Activated CD8-positive, alpha-beta T cell treated with anti-CD3 and anti-CD28 coated beads for 36 hours (primary cell): ENCODE measurements at places on chromosomes 6 and 20.

- peaks cover 33% of the 10 kb centered on the region for H3K4me1 ChIP-seq
- H3K27ac ChIP-seq: peak overlapping the region; percentile 55
- H3K36me3 ChIP-seq: peaks cover 1% of the 10 kb centered on the region
- H3K27me3 ChIP-seq: no peaks in the 10 kb centered on the region
- peak overlapping the region; percentile 84 for H3K4me3 ChIP-seq
Measured at GRCh38 chr20:50731930-50732690, 730 bp downstream of the PARD6B start.

GRCh38 chr20:3092611-3093379 lies 8.3 kb upstream of the AVP start:
- peak; percentile 63 for DNase-seq
- peaks cover 27% of the 10 kb centered on the region for H3K4me1 ChIP-seq
- H3K27me3 ChIP-seq: peaks cover 1% of the 10 kb centered on the region
- peak overlapping the region; percentile 81 for H3K4me3 ChIP-seq
- H3K36me3 ChIP-seq: no peaks in the 10 kb centered on the region
- peak overlapping the region; percentile 96 for H3K27ac ChIP-seq

DNA sequence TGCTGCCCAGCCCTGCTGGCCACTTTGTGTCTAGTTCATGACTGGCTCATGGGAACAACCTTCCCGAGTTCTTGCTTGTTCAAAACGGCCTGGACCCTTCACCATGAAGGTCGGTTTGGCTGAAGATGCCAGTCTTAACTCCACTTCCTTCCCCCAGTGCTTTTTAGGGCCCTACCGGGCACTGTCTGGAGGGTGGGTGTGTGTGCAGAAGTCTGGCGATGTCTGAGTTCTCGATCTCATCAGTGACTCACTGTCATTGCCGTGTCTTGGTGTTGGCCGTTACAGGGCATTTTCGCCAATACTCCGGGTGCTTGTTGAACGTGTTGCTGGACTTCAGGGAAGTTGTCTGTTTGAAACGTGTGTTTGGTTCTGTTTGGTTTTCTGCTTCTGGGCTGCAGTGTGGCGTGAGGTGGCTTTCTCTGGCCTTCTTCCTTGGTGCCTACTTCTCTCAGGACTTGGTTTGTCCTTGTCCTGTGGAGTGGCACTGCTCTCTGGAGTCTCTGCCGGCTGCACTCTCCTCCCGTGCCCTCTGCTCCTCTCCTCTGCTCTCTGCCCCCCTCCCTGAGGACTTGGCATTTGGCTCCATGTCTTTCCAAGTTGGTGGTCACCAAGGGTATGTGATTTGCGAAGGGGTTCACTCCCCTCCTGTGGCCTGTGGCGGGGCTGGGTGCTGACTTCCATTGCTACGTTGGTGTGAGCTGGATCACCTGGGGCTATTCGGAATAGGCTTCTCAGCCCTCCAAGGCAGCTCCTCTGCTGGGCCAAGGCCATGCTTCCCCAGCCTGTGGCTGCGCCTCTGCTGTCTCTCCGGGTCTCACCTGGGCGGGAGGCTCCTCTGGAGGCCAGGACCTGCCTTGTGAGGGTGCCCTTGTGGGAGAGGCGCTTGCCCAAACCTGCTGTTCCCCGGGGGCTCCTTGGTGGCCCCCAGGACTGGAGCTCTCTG lies 38.2 kb downstream of the PYGB start:
- H3K4me3 ChIP-seq: no peak overlapping the region
- peaks cover 1% of the 10 kb centered on the region for H3K4me1 ChIP-seq
- no peak for DNase-seq
- no peaks in the 10 kb centered on the region for H3K27me3 ChIP-seq
- H3K27ac ChIP-seq: no peak overlapping the region

DNA sequence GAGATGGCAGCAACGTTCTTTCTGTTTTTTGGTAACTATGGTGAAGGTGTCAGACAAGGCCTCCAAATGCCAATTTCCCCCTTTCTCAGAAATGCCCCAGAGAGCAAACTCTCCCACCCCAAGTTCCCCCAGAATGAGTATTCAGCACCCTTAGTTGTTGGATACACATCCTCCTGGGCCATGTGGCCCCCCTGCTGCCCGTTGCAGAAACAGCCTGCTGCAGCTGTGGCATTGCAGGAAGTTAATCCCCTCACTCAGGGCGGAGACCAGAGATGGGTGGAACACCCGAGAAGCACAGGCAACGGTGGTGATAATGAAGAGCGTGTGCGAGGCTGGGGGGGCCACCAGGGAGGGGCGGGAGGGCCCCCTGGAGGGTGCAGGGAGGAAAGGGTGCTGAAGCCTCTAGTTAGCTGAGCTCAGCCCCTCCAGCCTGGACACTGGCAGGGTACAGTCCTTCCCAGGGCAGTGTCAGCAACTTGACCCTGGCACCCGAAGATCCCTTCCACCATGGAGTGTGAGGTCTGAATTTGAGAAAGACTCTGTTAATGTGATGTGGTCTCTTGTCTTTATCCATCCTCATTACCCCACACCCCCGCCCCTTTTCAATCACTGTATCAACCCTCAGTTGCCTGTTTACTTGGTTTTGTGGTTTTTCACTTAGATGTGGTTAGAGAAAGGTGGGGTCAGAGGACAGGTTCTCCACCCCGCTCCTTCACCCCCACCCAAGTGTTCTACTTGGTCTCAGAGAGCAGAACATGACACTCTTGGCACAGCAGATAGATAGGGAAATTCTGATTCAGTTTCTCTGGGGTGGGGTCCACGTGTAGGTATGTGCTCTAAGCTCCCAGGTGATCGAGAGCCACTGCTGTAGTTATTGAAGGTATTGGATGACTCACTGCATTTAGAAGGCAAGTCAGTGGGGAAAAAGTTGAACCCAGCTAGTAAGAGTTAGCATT lies 208.8 kb upstream of the SUPT3H start:
- peak overlapping the region; percentile 32 for H3K4me3 ChIP-seq
- peaks cover 71% of the 10 kb centered on the region for H3K4me1 ChIP-seq
- H3K27me3 ChIP-seq: no peaks in the 10 kb centered on the region
- peak overlapping the region; percentile 81 for H3K27ac ChIP-seq
- peaks cover 3% of the 10 kb centered on the region for H3K36me3 ChIP-seq
- peak; percentile 71 for DNase-seq

GRCh38 chr20:19231359-19232035 lies 19.1 kb downstream of the SLC24A3 start:
- no peak overlapping the region for H3K4me3 ChIP-seq
- H3K4me1 ChIP-seq: no peaks in the 10 kb centered on the region
- H3K27me3 ChIP-seq: no peaks in the 10 kb centered on the region
- H3K27ac ChIP-seq: no peak overlapping the region

- H3K4me1 ChIP-seq: peaks cover 19% of the 10 kb centered on the region
- no peak overlapping the region for H3K27ac ChIP-seq
- peaks cover 2% of the 10 kb centered on the region for H3K36me3 ChIP-seq
- no peaks in the 10 kb centered on the region for H3K27me3 ChIP-seq
- no peak for DNase-seq
- H3K4me3 ChIP-seq: no peak overlapping the region
Measured at GRCh38 chr6:147395158-147395557, 113.3 kb upstream of the SAMD5 start.

- H3K4me1 ChIP-seq: no peaks in the 10 kb centered on the region
- no peak overlapping the region for H3K4me3 ChIP-seq
- DNase-seq: no peak
- H3K27ac ChIP-seq: no peak overlapping the region
- no peaks in the 10 kb centered on the region for H3K36me3 ChIP-seq
- H3K27me3 ChIP-seq: peaks cover 7% of the 10 kb centered on the region
Measured at GRCh38 chr6:5078121-5078669, 6.9 kb upstream of the PPP1R3G start.

DNA sequence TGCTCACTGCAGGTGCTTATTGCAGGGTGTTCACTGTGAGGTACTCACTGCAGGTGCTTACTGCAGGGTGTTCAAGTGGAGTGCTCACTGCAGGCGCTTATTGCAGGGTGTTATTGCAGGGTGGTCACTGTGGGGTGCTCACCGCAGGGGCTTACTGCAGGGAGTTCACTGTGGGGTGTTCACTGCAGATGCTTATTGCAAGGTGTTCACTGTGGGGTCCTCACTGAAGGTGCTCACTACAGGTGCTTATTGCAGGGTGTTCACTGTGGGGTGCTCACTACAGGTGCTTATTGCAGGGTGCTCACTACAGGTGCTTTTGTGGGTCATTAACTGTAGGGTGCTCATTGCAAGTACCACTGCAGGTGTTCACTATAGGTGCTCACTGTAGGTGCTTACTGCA lies 20.2 kb downstream of the APMAP start:
- DNase-seq: no peak
- H3K27ac ChIP-seq: no peak overlapping the region
- H3K36me3 ChIP-seq: peaks cover 58% of the 10 kb centered on the region
- H3K4me3 ChIP-seq: no peak overlapping the region
- H3K4me1 ChIP-seq: peaks cover 3% of the 10 kb centered on the region

DNA sequence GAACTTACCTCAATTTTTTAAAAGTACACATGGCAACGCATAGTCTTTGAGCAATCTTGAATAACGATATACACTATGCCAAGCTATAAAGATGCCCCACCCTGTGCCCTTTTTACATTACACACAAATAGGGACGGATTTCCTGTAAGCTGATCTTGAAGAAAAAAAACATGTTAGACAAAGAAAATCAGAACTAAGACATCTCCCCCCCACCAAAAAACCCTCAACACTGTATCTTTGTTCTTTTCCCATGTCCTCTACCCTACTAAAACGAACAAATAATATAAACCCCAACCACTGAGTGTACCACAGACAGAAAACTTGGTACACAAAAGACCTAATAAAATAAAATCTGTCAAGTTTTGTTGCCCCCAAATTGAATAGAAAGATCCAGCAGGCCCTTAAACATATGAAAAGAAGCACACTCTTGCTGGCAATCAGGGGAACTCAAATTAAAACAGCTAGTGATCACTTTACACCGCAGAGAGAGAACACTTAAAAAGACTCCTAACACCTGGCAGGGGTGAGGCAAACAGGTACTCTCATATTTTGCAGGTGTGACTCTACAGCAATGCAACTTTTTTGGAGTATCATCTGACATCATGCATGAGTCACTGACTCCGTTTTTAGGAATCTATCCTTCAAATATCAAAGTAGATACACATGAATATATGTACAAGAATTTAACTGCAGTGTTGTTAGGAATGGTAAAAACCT lies 29.6 kb downstream of the BACH2 start:
- H3K36me3 ChIP-seq: peaks cover 77% of the 10 kb centered on the region
- H3K27ac ChIP-seq: peak overlapping the region; percentile 96
- H3K27me3 ChIP-seq: no peaks in the 10 kb centered on the region
- peaks cover 90% of the 10 kb centered on the region for H3K4me1 ChIP-seq
- peak; percentile 69 for DNase-seq

DNA sequence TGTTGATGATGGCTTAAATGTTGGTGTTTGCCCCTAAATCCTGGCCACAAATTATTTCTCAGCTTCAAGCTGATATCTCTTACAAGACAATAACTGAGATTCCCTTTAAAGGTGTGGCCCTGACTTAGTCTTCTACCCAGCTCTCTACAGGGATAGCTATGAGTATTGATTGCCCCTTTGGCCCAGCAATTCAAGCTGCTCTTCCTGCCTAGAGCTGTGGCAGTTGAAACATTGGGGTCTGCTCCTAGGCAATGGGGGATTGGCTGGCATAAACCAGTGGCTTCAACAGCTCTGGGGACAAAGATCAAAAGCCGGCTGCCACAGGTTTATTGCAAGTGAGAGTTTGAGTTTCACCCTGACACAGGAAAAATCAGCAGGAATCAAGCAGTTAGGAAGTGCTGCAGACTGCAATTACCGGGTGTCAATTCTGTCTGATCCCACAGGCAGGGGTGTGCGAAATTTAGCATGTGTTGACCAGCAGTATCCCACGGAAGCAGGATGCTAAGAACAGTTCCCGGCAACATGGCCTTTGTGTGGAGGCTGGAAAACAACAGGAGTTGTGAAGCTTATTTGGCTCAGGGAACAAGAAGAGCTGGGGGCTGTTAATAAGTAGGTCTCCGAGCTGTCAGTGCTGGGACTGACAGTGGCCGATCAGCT lies 66.2 kb upstream of the IYD start:
- H3K27me3 ChIP-seq: peaks cover 10% of the 10 kb centered on the region
- peaks cover 13% of the 10 kb centered on the region for H3K4me1 ChIP-seq
- DNase-seq: no peak
- no peaks in the 10 kb centered on the region for H3K36me3 ChIP-seq
- no peak overlapping the region for H3K27ac ChIP-seq
- no peak overlapping the region for H3K4me3 ChIP-seq

DNA sequence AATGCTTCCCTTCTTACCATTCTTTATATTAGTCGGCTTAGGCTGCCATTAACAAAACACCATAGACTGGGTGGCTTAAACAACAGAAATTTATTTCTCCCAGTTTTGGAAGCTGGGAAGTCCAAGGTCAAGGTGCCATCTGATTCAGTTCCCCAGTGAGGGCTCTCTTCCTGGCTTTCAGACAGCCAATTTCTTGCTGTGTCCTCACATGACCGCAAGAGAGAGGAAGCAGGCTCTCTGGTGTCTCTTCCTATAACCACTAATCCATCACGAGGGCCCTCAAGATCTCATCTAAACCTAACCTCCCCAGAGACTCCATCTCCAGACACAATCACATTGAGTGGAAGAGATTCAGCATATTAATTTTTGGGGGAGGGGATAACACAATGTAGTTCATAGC lies 193.0 kb upstream of the SGK1 start:
- H3K4me1 ChIP-seq: no peaks in the 10 kb centered on the region
- no peak for DNase-seq
- H3K4me3 ChIP-seq: no peak overlapping the region
- no peak overlapping the region for H3K27ac ChIP-seq

DNA sequence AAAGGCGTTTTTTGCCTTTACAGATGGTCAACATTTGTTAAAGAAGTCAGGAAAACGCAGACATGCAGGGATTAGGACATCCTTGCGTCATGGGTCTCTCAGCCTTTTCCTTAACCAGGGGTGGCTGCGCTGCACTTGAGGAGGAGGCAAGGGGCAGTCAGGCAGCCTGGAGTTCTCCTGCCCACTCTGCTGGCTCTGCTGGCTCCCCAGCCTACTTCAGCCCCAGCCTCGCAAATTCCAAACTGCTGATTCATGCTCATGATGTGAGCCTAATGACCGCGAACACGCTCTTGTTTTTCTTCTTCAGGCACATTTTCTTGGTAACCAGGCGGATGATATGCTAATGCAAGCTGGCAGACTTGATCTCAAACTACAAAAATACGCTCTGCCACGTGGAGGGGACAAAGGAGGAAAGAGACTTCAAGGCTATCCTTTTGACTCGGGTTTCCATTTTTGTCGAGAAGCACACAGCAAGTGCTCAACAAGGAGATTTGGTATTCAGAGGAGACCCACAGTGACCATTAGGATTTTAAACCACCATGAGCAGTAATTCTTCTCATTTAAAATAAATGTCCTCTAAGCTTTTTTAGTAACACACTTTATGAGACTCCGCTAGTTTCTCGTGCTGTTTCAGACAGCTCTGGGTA lies 290.3 kb upstream of the STXBP5 start:
- DNase-seq: peak; percentile 23
- H3K27me3 ChIP-seq: peaks cover 5% of the 10 kb centered on the region
- H3K27ac ChIP-seq: no peak overlapping the region
- no peaks in the 10 kb centered on the region for H3K36me3 ChIP-seq

DNA sequence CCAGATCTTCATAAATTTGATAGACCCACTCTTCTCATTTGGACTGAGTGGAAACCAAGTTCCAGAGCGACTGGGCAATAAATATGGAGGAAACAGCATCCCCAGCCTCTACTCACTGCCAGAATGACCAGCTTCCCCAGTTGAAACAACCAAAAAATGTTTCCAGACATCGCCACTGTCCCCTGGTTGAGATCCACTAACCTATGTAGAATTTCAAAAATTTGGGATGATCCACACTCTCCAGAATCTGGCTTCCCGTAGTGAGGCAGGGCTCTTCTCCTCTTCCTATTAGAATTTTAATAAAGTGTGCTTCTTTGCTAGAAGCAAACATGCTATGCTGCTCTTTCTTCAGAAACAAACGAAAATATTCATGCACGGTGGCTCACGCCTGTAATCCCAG lies 287.0 kb upstream of the SUPT3H start:
- peaks cover 17% of the 10 kb centered on the region for H3K4me1 ChIP-seq
- H3K4me3 ChIP-seq: no peak overlapping the region
- no peak overlapping the region for H3K27ac ChIP-seq
- no peak for DNase-seq
- H3K27me3 ChIP-seq: peaks cover 16% of the 10 kb centered on the region
